Hematopoietic multipotent progenitor cell treated with erythropoietin and hydrocortisone succinate and interleukin-3 and kit ligand, for 4 days (in vitro differentiated cells): ENCODE measurements at places on chromosomes 12 and 14.
A peak's percentile ranks its signal among the peaks of the same experiment; 100 is the strongest.

- DNase-seq: peak; percentile 70
These were observed 6.4 kb downstream of the ITGB7 start for GRCh38 chr12:53200458-53201176.

- no peak for DNase-seq
These were observed 9.5 kb downstream of the VASH1 start for GRCh38 chr14:76770521-76771436.

GRCh38 chr12:24088751-24089509 lies 139.5 kb upstream of the SOX5 start:
- DNase-seq: no peak

GRCh38 chr14:92273166-92273565 lies 49.8 kb upstream of the SLC24A4 start:
- peak; percentile 31 for DNase-seq

DNA sequence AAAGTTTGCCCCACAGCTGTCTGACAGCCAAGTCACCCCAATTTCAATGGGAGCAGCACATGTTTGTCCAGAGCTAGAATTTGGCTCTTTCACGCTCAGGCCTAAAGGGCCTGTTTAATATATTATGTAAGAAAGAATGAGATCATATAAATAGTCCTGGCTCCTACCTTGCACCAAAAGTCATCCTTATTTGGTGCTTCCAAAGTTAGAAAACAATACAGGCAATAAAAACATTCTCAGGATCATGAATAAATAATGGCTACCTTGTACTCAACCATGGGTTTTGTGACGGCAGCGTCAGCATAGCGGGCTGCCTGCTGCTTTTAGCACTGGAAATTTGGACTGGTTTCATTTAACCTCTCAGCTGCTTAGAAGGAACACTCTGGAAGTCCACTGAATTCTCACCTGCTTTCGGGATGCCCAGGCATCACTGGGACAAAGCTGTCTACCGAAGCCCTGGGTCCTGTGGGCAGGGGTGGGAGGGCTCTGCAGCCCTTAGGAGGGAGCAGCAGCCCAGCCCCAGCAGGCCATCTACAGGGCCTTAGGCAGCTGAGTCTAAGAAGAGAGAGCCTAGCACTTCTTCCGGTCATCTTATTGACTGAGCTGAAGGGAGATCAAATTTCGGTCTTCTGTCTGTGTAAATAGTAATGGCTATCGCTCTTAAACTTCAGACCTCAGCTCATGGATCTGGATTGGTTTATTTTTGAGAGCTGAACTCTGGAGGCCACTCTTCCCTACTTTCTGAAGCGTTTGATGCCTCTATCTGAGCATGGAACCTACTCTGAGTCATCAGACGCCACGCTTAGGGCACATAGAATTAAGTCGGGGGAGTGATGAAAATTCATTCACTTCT lies 106.5 kb downstream of the SAMD4A start:
- DNase-seq: no peak
